ENCODE measurements at places on chromosomes 11 and 22.

DNA sequence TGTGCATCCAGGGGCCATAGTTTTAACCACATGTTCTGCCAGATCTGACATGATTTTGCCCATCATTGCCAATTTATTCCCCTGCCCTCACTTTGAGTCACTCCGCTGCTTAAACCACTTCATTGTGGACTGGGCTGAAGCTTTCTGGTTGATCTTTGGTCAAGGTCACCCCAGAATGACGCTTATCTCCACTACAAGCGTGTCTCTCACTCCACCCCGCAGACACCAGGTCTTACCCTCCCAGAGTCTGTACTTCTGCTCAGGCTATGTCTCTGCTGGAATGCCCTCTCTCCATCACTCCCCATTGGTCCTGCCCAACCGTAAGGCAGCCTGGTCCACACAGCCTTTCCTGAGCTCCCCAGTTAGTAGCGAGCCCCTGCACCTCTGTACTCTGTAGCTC is 170.5 kb upstream of the SYT13 start:
- no peak for DNase-seq

DNA sequence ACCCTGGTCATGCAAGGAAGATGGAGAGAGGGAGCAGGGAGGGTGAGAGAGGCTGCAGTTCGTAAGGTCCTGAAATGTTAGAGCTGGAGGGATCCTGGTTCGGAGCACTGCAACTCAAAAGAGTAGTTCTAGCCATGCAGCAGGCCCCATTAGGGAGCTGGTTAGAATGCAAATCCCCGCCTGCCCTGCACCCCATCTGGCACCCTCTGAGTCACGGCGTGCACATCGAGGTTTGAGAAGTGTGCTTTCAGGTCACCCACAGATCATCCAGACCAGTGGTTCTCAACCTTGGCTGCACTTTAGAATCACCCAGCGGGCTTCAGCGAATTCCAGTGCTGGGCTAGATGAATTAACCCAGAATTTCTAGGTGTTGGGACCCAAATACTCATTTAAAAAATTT is 48.2 kb downstream of the ST3GAL4 start:
- DNase-seq = no peak

- no peak for DNase-seq
These were observed 24.8 kb downstream of the SERPING1 start for GRCh38 chr11:57622263-57622662.

- no peak for DNase-seq
These were observed 159.0 kb upstream of the ZC3H12C start for GRCh38 chr11:109934151-109934550.

GRCh38 chr11:69880826-69881445 is 61.7 kb upstream of the FGF3 start:
- DNase-seq = no peak
